GM06990 (cell line): ENCODE measurements at places on chromosomes 11 and 22.

- peak; percentile 77 for DNase-seq
Observed at GRCh38 chr11:96155627-96156378, 187.2 kb downstream of the MAML2 start.

DNA sequence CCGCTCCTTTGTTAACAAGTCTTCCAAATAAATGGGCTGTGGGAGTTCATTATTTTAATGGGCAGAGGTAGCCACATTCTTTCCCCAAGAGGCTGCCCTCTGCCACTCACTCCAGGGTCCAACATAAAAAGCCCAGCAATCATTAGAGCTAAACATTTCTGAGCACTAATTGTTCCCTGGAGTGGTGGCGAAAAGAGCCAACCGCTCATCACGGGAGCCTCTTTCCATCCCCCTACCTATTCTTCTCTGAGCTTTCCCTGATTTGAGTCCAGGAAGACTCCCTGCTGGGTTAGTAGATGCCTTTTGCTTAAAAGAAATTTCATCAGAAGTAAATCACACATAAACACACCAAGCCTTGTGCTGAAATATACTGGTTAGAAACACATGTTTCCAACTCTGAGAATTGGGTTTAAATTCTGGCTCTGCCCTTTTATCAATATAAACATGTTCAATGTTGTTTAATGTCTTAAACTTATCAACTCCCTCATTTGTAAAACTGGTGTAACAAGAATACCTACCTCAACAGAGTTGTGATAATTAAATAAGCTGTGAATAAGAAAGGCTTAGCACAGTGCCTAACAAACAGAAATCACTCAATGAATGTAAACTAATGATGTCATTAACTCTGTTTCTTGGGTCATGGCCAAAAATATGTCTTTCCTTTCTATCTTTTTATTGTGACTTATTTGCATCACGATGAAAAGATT lies at the start of gene OR5A2:
TSS of gene OR5A2 (minus strand) at position 53 of the 707 bp plus-strand sequence. CDS start 3,460 bp downstream, outside the sequence.
- DNase-seq: no peak

DNA sequence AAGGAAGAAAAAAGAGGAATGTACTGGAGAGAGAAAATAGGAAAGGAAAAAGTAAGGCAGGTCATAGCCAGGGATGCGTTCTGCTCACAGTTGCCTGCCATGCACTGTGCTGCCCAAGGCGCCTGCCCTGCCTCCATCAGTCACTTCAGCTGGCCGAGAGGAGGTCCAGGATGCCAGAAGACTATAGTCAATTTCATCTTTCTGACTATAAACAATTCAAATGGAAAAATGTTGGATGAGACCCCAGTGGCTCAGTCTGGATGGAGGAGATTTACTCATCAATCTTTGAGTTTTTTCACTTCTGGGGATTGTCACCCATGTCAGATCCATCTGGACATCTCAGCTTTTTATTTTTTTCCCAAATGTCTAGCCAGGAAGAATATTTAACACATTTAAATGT lies 36.7 kb upstream of the CLMP start:
- DNase-seq: no peak

GRCh38 chr11:102097186-102097585 lies 13.1 kb upstream of the YAP1 start:
- no peak for DNase-seq

GRCh38 chr11:9765320-9766101 lies 101.6 kb downstream of the SWAP70 start:
- no peak for DNase-seq

- DNase-seq: no peak
Observed at GRCh38 chr11:128021349-128022006, 565.9 kb downstream of the ETS1 start.

GRCh38 chr22:24567668-24568067 lies 11.9 kb downstream of the SNRPD3 start:
- DNase-seq: no peak

DNA sequence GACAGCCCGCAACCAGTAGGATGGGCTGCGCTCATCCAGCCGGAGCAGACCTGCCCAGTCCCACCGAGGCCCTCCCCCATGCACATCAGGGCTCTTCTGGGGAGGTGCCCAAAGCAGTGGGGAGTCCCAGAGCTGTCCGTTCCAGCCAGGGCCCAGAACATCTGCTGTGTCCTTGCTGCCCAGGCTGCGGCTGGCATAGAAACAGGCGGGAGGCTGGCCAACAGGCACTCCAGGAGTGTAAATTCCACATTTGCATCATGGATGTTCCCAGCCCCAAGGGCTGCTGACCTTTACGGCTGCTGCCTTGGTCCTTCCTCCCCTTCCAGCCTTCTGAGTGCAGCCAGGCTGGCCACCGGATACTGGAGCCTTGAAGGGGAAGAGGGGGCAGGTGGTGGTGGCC lies 30.0 kb upstream of the SYT7 start:
- DNase-seq: no peak

GRCh38 chr11:112773264-112773663 lies 188.0 kb upstream of the NCAM1 start:
- DNase-seq: no peak

GRCh38 chr11:30000986-30001750 lies 15.7 kb downstream of the KCNA4 start:
- no peak for DNase-seq

DNA sequence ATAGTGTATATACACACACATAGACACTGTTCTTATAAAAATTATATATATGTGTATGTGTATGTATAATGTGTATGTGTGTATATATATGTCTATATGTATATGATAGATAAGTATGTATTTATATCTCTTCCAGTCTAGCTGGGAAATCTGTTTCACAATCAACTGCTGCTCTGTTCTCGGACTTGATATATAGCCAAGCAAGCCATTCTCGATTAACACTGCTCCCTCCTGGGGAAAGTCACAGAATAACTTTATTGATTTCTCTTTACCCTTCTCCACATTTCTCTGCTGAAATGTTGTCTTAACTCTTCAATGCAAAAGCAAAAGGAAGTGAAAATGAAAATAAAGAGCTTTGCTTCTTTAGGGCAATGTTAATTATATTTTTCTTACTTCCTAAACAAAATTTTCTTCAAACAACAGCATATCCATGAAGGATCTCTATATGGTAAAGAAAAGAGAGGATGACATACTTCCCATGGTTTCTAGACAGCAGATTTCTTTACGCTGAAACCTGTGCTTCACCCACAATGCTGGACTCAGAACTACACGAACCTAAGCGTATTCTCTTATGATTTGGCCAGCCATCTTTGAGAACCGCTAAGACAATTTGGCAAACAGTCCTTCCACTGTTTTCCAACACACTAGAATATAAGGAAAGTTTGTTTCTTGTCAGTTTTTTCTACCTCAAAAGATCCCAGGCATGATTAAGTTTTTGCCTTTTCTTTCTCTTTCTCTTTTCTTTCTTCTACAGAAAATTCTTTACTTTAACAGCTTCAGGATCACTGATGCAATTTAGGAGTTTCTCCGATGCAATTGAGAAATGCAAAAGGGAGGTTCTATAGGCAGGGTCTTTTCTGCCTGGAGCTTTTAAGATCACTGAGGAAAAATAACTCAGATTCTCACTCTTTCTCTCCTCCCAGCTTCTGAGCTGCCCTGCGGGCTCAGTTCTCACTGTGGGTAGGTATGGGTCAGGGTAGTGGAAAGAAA lies 1.9 kb downstream of the BLID start:
- no peak for DNase-seq

DNA sequence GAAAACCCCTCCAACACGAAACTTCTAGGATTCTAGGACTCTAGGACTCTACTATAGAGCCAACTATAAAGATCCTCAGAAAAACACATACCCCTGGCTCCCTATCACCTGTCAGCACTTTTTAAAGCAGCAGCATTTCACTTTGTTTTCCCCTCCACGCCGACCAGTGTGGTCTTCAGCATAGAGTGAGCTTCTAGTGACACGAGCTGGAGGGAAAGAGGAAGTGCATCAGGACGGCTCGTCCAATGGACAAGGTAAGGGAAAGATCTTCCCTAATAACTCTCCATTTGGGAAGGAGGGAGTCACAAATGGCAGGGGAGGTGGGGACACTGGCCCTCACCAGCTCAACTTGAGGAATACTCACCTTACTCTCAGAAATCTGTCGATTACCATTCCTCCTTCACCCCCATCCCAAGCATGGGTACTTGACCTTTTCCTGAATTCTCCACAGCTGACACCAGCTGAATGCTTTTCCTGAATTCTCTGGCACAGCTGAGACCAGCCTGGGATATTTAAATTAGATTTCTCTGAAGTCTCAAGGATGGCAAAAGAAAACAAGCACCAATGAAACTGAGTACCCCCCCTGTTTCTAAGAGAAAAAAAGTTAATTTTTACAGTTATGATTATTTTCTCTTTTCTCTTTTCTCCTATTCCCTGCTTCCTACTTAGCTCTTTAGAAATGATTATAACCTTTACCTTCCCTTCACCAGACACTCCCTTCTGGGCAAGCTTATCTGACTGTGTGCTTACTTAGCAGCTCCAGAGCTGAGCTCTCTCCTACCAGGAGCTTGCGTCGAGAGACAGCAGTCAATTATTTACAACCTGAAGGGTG lies 33.3 kb upstream of the NNMT start:
- DNase-seq: no peak

- no peak for DNase-seq
Observed at GRCh38 chr22:21755851-21756284, 20.3 kb upstream of the YPEL1 start.

DNA sequence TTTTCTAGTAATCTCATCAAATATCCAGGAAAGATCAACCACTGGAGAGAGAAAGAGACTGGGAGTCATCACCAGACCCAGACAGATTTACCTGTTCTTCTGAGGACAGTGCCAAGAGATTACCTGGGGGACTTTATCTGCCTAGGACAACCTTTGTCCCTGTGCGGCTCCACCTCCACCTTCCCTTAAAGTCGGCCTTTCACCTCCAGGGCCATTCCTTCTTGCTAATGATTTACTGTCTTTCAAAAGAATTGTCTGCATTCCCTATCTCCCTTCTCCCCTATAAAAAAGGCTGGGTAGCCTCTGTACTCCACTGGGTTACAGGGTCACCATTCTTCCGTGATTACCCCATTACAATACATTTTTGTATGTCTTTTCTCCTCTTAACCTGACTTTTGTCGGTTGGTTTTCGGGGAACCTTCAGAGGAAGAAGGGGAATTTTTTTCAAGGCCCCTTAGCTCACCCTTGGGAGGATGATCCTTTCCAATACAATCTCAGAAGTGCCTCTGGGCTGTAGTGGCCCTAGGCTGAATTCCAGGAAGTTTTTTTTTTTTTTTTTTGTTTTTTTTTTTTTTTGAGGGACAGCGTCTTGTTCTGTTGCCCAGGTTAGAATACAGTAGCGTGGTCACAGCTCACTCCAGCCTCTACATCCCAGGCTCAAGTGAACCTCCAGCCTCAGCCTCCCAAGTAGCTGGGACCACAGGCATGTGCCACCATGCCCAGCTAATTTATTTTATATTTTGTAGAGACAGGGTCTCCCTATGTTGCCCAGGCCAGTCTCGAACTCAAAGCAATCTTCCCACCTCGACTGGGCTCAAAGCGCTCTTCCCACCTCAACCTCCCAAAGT lies 1.5 kb upstream of the HMOX1 start:
- no peak for DNase-seq

DNA sequence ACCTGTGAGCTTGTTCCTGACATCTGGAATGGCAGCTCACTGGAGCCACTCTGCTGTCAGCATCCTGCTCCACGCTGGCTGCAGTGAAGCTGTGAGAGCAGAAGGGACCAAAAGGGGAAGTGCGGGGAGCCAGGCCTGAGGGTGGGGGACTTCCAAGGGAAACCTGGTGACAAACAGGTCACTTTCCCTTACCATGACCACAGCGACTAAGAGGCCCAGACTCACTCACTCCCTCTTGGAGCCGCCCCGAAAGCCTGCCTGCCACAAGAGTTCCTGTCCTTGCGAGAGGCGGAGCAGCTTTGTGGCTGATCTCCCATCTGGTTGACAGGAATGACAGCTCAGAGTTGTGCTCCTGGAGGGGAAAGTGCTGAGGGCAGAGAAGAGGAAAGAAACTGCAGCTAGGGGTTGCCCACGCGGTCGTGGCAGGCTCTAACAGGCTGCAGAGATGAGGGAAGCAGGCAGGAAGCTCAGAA lies 183.8 kb upstream of the NTM start:
- DNase-seq: peak; percentile 61

DNA sequence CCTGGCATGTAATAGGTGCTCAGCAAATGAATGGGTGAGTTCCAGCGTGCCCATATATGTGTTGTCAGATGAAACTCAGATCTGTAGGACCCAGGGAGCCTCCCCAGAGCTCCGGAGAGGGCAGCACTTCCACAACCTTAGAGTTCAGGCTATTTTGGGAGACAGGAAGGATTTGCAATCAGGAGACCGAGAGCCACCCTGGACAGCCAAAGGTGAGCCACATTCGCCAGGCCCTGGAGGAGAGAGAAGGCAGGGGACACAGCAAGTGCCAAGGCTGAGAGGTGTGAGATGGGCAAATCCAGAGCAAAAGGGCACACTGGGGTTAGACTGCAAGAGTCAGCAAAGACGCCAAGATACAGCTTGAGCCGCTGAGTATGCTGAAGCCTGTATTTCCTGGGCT lies 66.4 kb downstream of the CD82 start:
- DNase-seq: no peak

- DNase-seq: no peak
Observed at GRCh38 chr11:71255800-71256479, 3.6 kb upstream of the SHANK2 start.

GRCh38 chr22:36406721-36407120 lies 19.0 kb upstream of the MYH9 start:
- DNase-seq: no peak

- DNase-seq: no peak
Observed at GRCh38 chr11:71190551-71190950, 61.8 kb downstream of the SHANK2 start.

DNA sequence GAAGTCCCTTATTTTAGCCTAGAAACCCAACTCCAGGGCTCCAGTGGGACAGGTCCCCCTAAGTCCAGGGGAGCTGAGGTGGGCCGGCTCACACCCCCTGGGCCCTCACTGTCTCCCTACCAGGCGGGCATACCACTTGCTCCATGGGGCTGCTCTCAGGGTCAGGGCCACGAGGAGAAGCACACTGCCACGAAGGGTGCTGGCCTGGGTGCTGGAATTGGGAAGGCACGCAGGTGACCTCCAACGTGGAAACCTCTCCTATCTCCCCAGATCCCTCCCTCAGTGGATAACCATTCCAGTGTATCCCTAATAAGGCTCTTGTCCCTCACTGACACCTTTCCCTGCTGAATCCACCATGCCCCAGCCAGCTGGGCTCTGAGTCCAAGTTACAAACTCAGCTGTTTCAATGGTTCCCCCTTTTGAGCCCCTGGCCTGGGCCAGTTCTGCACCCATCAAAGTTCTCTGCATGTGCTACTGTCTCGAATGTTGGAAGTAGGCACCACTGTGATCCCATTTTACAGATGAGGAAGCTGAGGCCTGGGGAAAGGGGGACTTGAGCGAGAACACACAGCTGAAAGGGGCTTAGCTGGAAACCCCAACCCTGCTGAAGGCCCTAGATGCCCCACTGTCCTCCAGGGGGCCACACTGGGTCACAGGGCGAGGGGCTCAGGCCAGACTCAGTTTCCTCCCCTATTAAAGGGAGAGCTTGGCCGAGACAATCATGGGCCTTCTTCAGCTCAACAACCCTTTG lies 1.5 kb downstream of the SHISAL1 start:
- no peak for DNase-seq
